ENCODE measurements at places on chromosomes 4 and X.

- no peaks in the 10 kb centered on the region for H3K36me3 ChIP-seq
- no peak overlapping the region for H3K4me3 ChIP-seq
- peaks cover 11% of the 10 kb centered on the region for H3K4me1 ChIP-seq
- no peak overlapping the region for H3K27ac ChIP-seq
- H3K27me3 ChIP-seq: no peaks in the 10 kb centered on the region
- no peak for DNase-seq
Observed at GRCh38 chr4:159105761-159106243, 2.9 kb downstream of the RAPGEF2 start.

GRCh38 chrX:118928151-118928550 is 46.3 kb upstream of the LONRF3 start:
- no peaks in the 10 kb centered on the region for H3K36me3 ChIP-seq
- no peaks in the 10 kb centered on the region for H3K4me1 ChIP-seq
- no peak overlapping the region for H3K4me3 ChIP-seq
- H3K27me3 ChIP-seq: no peaks in the 10 kb centered on the region
- DNase-seq: no peak

DNA sequence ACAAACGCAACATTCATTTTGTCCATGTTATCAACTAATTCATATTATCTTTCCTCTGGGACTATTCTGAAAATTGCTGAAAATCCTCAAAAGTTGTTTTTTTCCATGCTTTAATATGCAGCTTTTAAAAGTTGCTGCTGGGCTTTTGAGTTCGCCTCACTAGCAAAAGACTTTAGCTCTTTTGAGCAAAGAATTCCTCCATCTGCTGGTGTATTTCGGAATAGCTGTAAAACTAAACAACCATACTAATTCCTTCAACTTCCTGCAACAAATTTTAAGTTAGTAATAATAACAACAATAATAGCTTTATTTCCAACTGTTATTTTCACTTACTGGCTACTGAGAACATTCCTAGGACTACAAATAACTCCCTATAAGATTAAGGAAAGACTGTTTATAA is 124.5 kb upstream of the PLAC1 start:
- H3K4me3 ChIP-seq: no peak overlapping the region
- H3K4me1 ChIP-seq: no peaks in the 10 kb centered on the region
- no peaks in the 10 kb centered on the region for H3K36me3 ChIP-seq
- no peak for DNase-seq

GRCh38 chr4:76854858-76855257 is 43.1 kb downstream of the SOWAHB start:
- H3K4me3 ChIP-seq: no peak overlapping the region
- DNase-seq: no peak
- H3K36me3 ChIP-seq: no peaks in the 10 kb centered on the region
- H3K4me1 ChIP-seq: no peaks in the 10 kb centered on the region

- H3K27ac ChIP-seq: no peak overlapping the region
- H3K4me1 ChIP-seq: no peaks in the 10 kb centered on the region
- no peak overlapping the region for H3K4me3 ChIP-seq
- H3K36me3 ChIP-seq: no peaks in the 10 kb centered on the region
- no peaks in the 10 kb centered on the region for H3K27me3 ChIP-seq
Observed at GRCh38 chr4:116118221-116118620, 967.2 kb downstream of the TRAM1L1 start.

- no peaks in the 10 kb centered on the region for H3K27me3 ChIP-seq
- H3K4me3 ChIP-seq: no peak overlapping the region
- no peak for DNase-seq
Observed at GRCh38 chr4:113756005-113756410, 5.5 kb downstream of the CAMK2D start.

DNA sequence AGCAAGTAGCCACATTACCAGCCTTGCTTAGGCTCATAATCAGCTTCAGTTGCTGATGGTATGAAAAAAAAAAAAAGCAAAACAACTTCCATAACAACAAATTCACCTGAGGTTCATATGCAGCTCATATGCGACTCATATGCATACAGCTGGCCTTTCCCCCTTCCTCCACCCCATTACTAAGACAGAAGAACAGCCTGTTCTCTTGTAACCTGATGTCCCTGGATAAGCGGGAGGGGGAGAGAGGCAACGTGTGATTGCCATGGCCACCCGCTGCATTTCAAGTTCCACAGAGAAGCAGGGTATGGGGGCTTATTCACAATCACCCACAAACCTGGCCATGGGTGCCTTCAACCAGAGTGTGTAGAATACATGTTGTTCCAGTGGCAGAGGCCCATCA is 95.1 kb upstream of the DGKK start:
- H3K36me3 ChIP-seq: no peaks in the 10 kb centered on the region
- no peak overlapping the region for H3K27ac ChIP-seq
- H3K4me3 ChIP-seq: no peak overlapping the region
- no peak for DNase-seq
- no peaks in the 10 kb centered on the region for H3K4me1 ChIP-seq

GRCh38 chr4:98150092-98150761 is 7.0 kb upstream of the STPG2 start:
- no peaks in the 10 kb centered on the region for H3K27me3 ChIP-seq
- H3K4me1 ChIP-seq: no peaks in the 10 kb centered on the region

DNA sequence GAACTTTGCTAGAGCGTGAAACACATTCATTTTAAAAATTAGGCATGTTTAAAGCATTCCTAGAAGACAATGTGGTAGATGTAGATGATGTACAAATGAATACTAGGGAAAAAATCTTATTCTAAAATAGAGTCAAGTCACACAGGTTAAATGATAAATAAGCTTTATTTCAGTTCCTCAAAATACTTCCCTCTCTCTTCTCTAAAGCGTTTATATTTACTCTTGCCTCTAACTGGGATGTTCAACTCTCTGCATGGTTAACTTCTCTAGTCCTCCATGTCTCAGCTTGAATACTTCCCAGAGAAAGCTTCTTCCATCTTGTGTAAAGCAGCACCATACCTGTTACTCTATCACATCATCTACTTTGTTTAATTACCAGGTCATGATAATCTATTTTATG is 30.9 kb upstream of the GLRA3 start:
- H3K4me3 ChIP-seq: no peak overlapping the region
- DNase-seq: no peak
- no peaks in the 10 kb centered on the region for H3K36me3 ChIP-seq
- no peak overlapping the region for H3K27ac ChIP-seq
- no peaks in the 10 kb centered on the region for H3K27me3 ChIP-seq

Measured in ovary (tissue), 10 donors.